ENCODE measurements at places on chromosomes 3 and 15.

- DNase-seq = no peak
Measured at GRCh38 chr3:187725653-187726370, 19.5 kb downstream of the BCL6 start.

DNA sequence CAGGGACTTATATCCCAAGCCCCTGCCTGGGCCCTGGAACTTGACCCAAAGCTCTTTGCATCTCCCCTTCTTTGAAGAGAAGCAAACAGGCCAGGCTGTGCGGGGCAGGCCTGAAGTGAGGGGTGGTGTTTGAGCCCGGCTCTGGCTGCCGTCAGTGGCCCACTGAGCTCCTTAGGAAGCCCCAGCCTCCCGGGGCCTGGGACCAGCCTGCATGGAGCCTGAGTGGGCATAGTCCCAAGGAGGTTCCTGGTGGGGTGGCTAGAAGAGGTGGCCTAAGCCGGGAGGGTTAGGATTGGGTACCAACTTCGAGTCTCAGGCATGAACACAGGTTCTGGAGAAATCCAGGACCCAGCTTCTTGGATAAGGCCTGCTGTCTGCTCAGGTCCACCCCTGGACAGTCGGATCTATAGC, 6.4 kb downstream of the TMIE start:
- no peak for DNase-seq

GRCh38 chr3:136151219-136151618, 44.9 kb downstream of the MSL2 start:
- DNase-seq = no peak

- DNase-seq = no peak
Measured at GRCh38 chr3:127656906-127657305, 15.8 kb upstream of the ABTB1 start.

GRCh38 chr15:92636401-92636907, 19.1 kb downstream of the FAM174B start:
- no peak for DNase-seq

- DNase-seq = no peak
Measured at GRCh38 chr3:130341388-130341787, 4.1 kb upstream of the COL6A5 start.

DNA sequence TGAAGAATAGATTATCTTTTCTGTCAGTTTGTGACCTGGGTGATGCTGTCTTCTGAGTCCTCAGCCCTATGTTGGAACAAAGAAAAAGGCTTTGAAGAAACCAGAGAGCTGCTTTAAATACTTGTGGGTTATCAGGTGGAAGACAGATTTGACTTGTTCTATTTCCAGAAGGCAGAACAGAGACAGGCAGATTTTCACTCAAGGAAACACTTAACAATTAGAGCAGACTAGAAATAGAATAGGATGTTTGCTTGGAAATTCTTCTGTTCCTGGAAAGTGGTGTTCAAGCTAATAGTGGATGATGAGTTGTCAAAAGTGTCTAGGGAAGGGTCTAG, 219.4 kb downstream of the UBE2E2 start:
- no peak for DNase-seq

GRCh38 chr15:84582583-84583157, 18.1 kb upstream of the ZSCAN2 start:
- DNase-seq = no peak

DNA sequence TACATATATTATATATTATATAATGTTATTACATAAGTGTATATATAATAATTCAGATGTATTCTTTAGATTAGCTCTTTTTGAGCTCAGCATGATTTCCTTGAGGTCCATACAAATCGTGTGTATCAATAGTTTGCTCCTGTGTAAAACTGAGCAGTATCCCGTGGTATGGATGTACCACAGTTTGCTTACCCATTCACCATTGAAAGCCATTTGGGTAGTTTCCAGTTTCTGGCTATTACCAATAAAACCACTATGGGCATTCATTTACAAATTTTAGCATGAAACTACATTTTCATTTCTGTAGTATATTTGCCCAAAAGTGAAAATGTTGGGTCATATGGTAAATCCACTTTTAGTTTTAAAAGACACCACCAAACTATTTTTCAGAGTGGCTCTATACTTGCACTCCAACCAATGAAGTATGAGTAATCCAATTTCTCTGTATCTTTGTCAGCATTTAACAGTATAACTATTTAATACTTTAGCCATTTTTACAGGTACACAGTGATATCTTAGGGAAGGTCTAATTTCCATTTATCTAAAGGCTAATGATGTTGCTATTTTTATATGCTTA, 1361.4 kb upstream of the GBE1 start:
- no peak for DNase-seq

DNA sequence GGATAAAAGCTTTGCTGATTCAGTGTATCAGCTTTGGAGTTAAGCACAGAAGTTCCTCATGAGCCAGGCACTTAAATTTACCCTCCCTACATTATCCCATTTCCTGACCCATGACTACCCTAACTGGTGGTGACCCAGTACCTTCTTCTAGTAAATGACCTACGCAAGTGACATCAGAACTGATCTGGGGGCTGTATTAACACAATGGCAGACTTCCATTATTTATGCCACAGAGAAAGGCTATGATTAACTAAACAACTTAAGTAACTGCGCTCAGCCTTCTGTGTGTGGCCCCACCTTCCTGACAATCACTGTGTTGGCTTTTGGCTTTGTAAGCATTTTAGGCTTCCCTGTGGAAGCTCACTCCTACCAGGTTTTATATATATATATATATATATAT, 1.9 kb downstream of the MB21D2 start:
- DNase-seq = no peak

GRCh38 chr3:55013145-55013925, 85.5 kb upstream of the LRTM1 start:
- no peak for DNase-seq

DNA sequence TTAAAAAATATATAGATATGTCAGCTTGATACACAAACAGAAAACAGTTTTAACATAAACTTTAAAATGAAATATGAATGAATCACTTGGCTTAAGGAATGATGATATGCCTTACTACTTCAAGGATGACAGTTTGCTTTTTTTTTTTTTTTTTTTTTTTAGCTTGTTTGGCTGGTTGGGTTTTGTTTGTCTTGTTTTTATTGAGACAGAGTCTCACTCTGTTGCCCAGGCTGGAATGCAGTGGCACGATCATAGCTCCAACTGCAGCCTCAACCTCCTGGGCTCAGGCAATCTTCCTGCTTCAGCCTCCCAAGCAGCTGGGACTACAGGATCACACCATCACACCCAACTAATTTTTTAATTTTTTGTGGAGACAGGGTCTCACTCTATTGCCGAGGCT, 14.5 kb downstream of the LRRC2 start:
- DNase-seq = no peak

DNA sequence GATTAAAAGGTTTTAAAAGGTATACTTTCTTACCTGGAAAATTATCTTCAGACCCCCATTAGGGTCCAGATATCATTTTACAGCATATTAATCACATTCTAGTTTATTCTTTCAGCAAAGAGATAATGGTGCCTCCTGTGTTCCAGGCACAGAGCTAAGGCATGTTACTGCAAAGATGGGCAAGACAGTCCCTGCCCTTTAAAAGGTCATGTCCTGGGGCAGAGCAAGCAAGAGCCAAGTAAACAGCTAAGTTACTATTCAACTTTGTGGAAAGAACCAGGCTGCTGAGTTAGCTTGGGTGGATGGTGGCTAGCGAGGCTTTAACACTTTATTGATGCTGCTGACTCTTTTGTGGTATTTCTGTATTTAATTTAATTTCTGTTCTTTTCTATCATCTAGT, 75.0 kb downstream of the LRRC28 start:
- DNase-seq = no peak

- peak; percentile 65 for DNase-seq
Measured at GRCh38 chr15:90829942-90830440, 38.4 kb upstream of the FURIN start.

DNA sequence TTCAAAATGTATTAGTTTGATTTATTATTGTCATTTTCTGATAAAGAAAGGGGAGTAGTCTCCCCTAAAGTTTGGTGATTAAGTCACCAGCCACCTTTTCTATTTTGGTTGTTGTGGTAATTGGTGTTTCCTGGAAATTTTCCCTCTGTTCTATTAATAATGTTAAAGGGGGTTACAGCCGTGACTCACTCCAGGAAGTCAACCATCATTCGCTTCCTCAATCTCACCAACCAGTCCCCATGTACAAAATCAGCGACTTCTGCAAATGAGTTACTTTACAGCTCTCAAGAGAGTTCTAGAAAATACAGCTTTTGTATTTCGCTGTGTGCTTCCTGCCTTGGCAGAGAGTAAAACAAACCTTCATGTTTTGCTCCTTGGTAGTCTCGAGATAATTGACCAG, 285.1 kb downstream of the LPP start:
- no peak for DNase-seq

GRCh38 chr3:14522768-14523167, 17.4 kb downstream of the GRIP2 start:
- no peak for DNase-seq

GRCh38 chr3:3998140-3998922, 199.1 kb downstream of the LRRN1 start:
- peak; percentile 2 for DNase-seq

DNA sequence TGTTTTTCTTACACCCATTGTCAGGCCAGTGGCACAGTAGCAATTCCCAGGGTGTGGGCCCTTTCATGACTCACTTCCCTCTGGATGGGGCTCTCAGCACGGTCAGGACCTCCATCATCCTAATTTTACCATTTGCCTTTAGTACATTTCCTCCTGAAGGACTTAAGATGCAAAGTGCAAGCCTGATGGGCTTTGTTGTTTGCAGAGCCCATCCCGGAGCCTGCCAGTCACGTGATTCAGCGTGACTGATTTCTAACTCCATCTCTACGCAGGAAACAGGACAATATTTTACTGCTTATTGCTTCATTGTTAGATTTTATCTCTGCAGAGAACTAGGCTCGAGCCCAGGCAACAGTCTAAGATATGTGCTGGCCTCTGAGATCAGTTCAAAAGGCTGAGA, 223.7 kb downstream of the PDZRN3 start:
- DNase-seq = no peak

- DNase-seq = no peak
Measured at GRCh38 chr15:25785641-25786025, 77.5 kb downstream of the ATP10A start.

- DNase-seq = peak; percentile 30
Measured at GRCh38 chr3:194472290-194472920, 14.4 kb downstream of the ATP13A3 start.

GRCh38 chr3:14614862-14615261, 36.7 kb upstream of the CCDC174 start:
- no peak for DNase-seq

GRCh38 chr3:177190756-177191681, 6.3 kb downstream of the TBL1XR1 start:
- DNase-seq = no peak

- DNase-seq = no peak
Measured at GRCh38 chr3:8891774-8892173, 71.5 kb downstream of the RAD18 start.
